ENCODE measurements at places on chromosomes 7 and 10.

DNA sequence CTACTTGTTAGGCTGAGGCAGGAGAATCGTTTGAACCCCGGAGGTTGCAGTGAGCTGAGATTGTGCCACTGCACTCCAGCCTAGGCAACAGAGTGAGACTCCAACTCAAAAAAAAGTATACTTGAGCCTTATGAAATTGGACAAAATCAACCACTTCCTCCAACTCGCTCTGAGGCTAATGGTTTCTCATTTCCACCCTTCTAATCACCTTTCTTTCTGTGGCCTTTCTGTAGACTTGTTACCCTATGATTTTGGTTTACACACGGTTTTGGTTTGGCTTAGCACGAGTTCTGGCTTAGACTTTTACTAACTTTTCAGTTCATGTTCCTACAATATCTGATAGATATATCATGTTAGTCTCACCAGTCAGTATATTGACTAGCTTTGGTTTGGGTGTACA is 152.0 kb downstream of the PHTF2 start:
- no peak for DNase-seq

DNA sequence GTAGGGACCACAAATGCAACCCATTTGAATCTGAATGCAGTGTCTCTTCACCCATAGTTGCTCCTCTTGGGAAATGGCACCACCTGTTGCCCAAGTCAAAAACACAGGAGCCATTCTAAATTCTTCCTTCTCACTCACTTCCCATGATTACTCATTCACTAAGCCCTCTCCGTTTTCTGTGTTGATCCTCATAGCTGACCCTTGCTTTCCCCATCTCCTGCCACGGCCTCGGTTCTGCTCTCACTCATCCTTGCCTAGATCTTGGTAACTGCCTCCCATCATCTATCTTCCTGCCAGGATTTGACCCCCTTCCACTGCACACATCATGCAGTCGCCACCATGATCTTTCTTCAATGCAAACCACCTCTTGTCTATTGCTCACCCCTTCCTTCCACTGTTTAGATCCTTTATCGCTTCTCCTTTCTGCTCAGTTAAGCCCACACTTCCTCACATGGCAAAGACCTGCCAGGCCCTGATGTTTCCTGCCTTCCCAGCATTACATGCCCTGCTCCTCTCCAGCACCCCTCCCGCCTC is 19.0 kb upstream of the CPN1 start:
- DNase-seq, result no peak

DNA sequence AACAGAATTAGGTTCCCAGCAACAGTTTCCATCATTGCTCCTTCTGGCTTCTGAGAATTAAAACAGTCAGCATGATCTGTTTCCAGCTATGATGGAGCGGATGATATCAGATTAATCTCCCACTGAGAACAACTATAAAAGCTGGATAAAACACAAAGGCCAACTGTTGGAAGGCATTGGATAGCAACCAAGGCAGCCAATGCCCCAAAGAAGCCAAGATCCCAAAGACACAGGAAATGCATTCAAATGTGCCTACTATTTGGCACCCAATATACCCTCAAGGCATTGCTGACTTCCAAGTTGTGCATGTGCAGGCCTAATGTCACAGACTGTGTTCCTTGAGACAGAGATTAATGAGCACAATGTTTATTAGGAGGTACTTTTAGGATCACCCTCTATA is 259.3 kb downstream of the ARHGAP12 start:
- DNase-seq, result no peak

- no peak for DNase-seq
These were observed 59.5 kb downstream of the XPNPEP1 start for GRCh38 chr10:109863775-109864174.

- no peak for DNase-seq
These were observed 48.5 kb upstream of the SP8 start for GRCh38 chr7:20835111-20835750.

- no peak for DNase-seq
These were observed 86.1 kb downstream of the FAM107B start for GRCh38 chr10:14688606-14689005.

- no peak for DNase-seq
These were observed 832 bp downstream of the PDLIM1 start for GRCh38 chr10:95289921-95290421.

GRCh38 chr10:103184615-103185014 is 8.5 kb downstream of the NT5C2 start:
- DNase-seq, result no peak

GRCh38 chr7:93146036-93146435 is 2.1 kb downstream of the SAMD9L start:
- no peak for DNase-seq
